ENCODE measurements at places on chromosomes 5 and 9.

GRCh38 chr9:129677456-129677855 lies 12.0 kb downstream of the PRRX2 start:
- no peak for DNase-seq

DNA sequence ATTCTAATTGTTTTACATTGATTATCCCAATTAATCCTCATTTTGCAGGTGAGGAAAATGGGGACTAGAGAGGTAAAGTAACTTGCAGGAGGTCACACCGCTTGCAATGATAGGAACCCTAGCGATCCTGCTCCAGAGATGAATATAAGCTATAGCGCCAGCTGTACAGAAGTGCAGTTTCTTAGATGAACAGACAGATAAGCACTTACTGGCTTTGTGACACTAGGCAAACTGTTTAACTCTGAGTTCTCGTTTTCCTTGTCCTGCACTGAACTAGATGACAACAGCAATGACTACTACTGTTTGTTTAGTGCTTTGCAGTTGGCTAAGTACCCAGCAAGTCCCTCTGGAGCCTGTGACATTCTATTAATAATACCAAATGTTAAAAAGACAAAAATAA lies 11.1 kb downstream of the LHX6 start:
- DNase-seq: no peak

GRCh38 chr5:53039855-53040254 lies 50.7 kb downstream of the ITGA2 start:
- no peak for DNase-seq

- no peak for DNase-seq
Measured at GRCh38 chr5:141363952-141364660, at the start of gene PCDHGA5. PCDHGA5 (plus strand) TSS chr5:141364162; CDS start chr5:141364331, 169 bp downstream.

- no peak for DNase-seq
Measured at GRCh38 chr9:131799177-131799823, 59.4 kb upstream of the RAPGEF1 start.

GRCh38 chr9:19895006-19895405 lies 106.2 kb upstream of the SLC24A2 start:
- DNase-seq: no peak

- DNase-seq: no peak
Measured at GRCh38 chr5:124908581-124909451, 162.4 kb upstream of the ZNF608 start.

DNA sequence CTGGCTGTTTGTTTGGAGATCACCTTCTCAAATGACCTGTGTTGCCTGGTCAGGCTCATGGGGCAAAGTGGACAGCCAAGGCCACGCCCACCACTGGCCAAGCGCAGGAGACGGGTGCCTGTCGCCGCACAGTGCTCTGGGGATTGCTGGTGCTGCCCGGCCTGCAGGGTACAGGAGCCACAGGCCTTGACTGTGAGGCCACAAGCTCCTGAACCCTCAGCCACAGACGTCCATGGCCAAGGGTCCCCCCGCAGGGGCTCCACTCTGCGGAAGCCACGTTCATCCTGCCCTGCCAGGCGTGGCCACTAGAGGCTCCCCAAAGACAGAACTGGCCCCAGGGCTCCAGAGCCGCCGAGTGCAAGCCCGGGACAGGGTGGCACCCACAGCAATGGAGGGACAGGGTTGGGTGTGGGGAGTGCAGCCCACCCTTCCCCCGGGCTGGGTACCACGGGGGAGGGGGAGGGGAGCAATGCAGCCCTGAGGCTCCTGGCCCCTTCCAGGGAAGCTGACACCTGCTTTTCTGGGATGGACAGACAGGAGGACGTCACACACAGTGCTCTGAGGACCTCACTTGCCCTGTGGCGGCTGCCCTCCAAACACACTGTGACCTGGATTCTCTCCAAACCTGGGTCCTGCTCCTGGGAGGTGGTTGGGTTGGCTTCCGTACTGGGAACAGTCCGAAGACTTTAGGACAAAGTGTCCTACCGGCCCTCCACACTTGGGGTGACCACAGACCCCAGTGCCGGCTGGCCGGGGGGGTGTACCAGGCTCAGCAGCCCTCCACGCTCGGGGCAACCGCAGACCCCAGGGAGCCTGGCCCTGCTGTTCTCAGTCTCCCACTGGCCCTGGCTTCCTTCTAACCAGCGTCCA lies 21.5 kb downstream of the TPPP start:
- peak; percentile 72 for DNase-seq

- DNase-seq: no peak
Measured at GRCh38 chr9:131496844-131497405, 5.8 kb upstream of the POMT1 start.

- no peak for DNase-seq
Measured at GRCh38 chr9:125404733-125405132, 143.1 kb downstream of the GAPVD1 start.

GRCh38 chr5:5381310-5381913 lies 41.1 kb upstream of the ICE1 start:
- DNase-seq: no peak

DNA sequence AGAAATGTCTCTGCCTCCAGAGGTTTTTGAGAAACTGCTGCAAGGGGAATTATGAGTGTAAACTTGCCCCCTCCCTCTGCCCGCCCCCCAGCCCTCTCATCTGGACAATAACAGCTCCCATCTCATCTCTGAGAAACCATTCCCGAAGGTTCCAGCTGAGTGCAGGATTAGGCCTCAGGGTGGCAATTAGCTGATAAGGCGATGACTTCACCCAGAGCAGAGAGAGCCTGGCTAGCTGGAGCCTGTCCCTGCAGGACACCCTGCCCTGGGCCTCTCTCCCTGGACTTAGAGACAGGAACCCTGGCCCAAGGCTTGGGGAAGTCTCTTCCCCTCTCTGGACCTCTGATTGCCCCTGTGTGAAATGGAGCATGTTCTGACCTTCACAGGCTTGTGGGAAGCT lies 45.7 kb upstream of the HAND1 start:
- no peak for DNase-seq

- no peak for DNase-seq
Measured at GRCh38 chr5:119287547-119288111, 68.2 kb upstream of the TNFAIP8 start.

DNA sequence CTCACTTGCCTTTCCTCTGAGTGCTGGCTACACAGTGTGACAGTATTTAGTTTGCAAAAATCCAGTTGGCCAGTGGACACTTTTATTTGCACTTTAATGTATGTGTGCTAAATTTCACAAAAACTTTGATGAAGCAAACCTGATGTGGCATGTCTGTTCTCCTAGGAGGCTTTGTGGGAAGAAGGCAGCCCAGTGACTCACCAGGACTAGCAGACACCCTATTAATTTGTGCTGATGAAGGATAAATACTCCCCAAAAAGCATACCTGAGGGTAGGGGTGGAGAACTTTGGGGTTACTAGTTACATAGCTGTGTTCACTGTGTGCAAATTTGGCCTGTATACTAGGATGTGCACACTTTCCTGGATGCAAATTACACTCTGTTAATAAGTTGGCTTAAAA lies 39.3 kb upstream of the IPPK start:
- DNase-seq: no peak

- no peak for DNase-seq
Measured at GRCh38 chr9:123073991-123074422, 40.5 kb downstream of the GPR21 start.

Data from GM12892 (cell line).